ENCODE measurements at places on chromosomes 11 and 22.
A peak's percentile ranks its signal among the peaks of the same experiment; 100 is the strongest.

DNA sequence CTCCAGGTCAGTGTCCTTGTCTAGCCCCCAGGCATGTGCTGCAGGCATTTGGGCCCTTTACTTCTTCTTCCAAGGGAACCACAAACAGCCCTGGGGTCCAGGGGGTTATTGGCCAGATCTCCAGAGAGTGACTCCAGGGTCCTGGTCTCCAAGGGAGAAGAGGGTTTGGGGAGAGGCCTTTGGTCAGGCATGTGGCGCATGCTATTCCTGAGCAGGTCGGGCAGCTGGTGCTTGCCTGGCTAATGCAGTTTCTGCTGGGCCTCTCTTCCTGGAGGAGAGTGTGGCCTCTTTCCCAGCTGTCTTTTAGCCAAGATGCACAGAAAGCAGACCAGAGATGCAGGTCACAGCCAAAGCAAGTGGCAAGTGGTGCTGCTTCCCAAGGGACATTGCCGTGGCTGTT is 3.8 kb upstream of the RFPL2 start:
- DNase-seq: no peak

DNA sequence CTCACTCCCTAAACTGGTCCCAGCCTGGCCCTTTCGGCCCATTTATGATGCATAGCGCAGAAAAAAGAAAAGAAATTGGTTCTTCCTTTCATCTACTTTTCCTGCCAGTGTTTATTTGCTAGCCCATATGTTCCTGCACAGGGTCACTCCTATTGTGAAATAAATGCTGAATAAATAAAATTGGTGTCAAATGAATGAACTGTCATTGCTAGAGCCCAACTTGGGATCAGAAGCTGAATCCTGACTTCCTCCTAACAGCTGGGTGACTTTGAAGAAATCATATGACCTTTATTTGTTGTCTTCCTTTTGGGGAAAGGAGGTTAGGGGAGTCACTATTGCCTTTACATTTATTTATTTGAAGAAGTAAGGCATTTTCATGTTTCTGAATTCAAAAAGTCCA is 92.0 kb downstream of the PRR5L start:
- no peak for DNase-seq

- DNase-seq: no peak
Observed at GRCh38 chr11:61138935-61139334, 22.3 kb downstream of the VPS37C start.

GRCh38 chr11:9669954-9670353 is 6.1 kb downstream of the SWAP70 start:
- no peak for DNase-seq

DNA sequence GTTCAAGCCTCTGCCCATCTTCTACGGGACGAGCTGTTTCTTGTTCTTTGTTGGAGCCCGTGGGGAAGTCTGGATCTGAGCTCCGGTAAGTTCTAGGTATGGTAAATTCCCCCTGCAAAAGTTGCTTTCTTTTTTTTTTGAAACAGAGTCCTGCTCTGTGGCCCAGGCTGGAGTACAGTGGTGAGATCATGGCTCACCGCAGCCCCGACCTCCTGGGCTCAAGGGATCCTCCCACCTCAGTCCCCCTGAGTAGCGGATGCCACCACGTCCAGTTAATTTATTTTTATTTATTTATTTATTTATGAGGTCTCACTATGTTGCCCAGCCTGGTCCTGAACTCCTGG is 35.5 kb upstream of the MOB2 start:
- DNase-seq: no peak

GRCh38 chr11:64711956-64712362 is 11.0 kb downstream of the NRXN2 start:
- no peak for DNase-seq

- no peak for DNase-seq
Observed at GRCh38 chr22:41596776-41597634, 7.4 kb upstream of the PMM1 start.

DNA sequence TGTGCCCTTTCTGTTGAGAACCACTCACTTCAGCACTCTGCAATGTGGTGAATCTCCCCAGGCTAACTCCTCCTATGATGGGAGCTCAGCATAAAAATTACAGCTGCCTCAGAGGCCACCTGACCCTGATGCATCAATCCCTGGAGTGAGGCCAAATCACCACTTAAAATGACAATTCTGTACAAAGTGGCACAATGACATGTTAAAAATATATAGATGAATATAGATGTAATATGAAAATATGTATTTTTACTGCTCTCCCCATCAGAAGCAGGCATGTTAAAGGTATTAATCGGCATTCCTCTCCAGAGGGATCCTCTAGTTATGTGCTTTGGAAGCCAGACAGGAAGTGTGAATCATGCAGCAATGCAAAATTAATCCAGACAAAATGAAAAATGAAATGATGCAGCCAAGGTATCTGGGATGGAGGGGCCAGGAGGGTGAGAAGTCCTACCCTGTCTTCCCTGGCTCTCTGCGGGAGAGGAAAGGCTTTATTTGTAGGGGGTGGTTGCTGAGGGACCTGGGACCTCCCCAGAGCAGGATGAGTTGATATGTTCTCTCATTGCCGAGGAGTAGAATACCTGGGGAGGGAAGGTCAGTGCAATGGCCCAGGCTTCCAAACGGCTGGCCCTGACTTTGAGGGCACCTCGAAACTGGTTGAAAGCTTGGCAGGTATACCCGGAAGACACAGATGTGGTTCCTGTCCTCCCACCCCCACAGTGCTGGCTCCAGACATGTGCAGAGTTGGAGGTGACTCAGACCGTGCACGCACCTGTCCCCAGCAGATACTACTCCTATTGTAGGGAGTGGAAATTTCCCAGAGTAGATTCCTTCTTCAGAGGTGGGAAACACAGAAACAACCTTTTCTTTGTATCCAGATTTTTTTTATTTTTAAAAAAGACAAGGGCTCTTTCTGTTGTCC is 347.9 kb upstream of the NCAM1 start:
- no peak for DNase-seq

DNA sequence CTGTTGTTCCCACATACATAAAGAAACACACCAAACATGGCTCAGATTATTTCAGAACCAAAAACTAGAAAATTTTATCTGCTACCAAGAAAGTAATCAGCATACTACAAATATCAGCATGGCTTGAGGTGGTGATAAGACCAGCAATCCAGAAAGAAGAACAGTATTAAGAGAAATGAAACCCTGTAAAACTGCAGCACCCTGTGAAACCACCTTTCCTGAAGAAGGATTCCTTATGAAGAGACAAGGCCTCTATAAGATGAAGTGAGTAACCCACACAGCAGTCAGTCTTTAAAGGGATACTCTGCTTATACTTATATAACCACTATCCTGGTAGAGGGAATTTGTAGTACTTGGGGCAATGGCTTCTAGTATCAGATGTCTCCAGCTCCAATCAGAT is 49.9 kb downstream of the RSF1 start:
- DNase-seq: no peak

DNA sequence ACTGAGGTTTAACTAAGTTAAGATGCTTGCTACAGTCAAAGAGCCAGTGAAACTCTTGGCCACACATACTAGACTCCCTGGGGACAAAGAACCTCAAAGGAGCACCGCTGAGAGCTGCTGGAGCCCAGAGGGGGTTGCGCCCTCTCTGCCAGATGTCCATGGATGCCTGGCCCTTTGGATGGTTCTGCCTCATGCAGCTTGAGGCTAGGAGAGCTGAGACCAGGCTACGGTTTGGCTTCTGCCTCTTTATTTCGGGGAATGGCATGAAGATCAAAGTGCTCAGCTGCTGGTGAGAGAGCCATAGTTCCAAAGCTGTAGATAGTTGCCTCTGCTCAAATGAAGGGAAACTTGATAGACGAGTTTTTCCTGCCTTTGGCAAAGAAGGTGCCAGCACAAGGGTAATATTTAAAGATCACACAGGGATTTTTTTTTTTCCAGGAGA is 43.0 kb downstream of the RASSF10 start:
- no peak for DNase-seq

DNA sequence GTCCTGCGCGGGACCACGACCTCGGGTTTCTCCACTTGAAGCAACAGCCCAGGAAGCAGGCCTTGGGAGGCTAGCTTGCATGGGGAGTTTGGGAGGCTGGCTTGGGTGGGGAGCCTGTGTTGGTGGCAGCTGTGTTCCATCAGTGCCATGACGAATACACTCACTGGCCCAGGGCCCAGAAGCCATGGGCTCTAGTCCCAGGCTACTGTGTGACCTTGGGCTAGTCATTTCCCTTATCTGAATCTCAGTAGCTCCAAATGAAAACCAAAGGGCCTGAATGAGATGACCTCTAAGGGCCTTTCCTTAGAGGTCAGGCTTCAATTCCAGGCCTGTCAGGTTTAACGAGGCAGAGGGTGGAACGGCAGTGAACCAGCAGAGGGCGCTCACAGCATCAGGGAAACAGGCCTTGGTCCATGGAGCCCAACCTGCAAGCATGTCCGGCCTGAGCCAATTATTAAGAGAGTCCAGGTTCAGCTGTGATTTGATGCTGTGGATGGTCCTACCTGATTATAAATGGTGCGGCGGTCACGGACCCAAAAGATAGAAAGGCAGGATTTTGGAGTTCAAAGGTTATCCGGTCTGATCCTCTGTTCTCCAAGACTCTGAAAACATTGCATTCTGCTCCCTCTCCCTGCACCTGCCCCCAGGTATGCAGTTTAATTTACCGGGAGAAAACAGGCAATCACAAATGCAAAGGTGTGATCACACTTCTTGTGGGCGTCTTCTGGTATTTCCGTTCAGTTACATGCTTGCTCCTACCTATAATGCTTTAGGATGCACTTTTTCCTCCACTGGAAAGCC is 15.9 kb downstream of the PTPN5 start:
- peak; percentile 42 for DNase-seq
